GM12878 (cell line): ENCODE measurements at places on chromosomes 5 and 9.

GRCh38 chr5:102767862-102768261, 12.8 kb downstream of the PAM start:
- no peak overlapping the region for H3K27ac ChIP-seq
- no peak for DNase-seq
- no peaks in the 10 kb centered on the region for H3K27me3 ChIP-seq
- no peak overlapping the region for H3K4me3 ChIP-seq
- H3K36me3 ChIP-seq = no peaks in the 10 kb centered on the region

DNA sequence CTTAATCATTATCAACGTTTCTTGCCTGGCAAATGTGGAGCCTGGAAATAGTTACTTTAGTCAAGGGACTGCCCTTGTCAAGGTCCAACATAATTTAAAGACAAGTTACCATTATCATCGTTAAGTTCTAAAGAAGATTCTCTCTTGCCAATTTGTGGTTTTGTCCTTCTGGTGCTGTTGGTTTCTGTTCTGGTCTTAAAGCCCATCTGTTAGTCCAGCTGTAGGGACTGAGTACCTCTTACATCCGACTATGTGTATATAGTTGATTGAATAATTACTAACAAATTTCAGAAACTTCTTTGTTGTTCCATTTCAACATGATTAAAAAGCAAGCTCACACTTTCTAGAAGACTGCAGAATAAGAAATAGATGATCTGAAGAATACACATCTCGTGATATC, 1854.9 kb downstream of the MAT2B start:
- H3K36me3 ChIP-seq = no peaks in the 10 kb centered on the region
- no peak for DNase-seq
- no peak overlapping the region for H3K4me3 ChIP-seq
- H3K27ac ChIP-seq = no peak overlapping the region

- no peak overlapping the region for H3K4me3 ChIP-seq
- H3K27ac ChIP-seq = no peak overlapping the region
- H3K4me1 ChIP-seq = no peaks in the 10 kb centered on the region
- H3K27me3 ChIP-seq = peaks cover 4% of the 10 kb centered on the region; the same call in 1 of the 2 replicates
- no peaks in the 10 kb centered on the region for H3K36me3 ChIP-seq
Measured at GRCh38 chr9:132430998-132431397, 21.0 kb downstream of the CFAP77 start.

DNA sequence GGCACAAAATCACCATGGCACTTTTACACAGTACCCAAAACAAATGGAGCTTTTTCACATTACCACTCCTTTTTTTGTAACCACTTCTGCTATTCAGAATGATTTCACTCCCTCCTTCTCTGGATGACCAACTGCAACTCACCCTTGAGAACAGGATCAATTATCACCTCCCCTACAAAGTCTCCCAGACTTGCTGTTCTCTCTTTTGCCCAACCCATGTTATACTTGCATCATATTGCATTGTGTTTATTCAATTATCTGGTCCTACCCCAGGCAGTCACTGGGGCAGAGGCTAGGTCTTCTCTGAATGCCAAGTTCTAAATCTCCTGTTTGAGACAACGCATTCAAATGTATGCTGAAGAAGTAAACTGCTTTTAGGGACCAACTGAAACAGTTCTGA, 96.0 kb downstream of the GPR21 start:
- H3K4me3 ChIP-seq = no peak overlapping the region
- H3K27me3 ChIP-seq = no peaks in the 10 kb centered on the region
- H3K27ac ChIP-seq = no peak overlapping the region
- no peaks in the 10 kb centered on the region for H3K4me1 ChIP-seq
- no peak for DNase-seq

DNA sequence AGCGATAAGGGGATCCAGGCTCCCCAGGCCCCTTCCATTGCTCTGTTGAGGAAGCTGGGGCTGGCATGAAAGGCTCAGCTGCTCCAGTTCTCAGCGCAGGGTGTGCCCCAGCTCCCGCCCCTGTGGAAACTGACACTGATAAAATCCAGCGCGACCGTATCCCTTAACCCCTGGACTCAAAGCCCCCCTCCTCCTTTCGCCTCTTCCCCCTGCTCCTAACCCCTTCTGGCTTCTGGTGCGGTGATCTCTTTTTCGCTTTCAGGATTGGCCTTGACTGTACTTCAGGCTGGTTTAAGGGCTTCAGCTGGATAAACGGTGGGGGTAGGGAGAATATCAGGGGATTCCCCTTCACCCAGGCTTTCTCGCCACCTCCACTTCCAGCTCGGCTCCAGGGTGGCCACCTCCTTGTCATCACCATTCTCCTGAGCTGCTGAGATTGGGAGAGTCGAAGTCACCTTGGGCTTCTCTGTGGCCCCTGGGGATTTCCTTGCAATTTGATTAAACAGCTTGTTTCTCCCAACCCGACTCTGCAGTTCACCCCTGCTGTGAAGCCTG, 843 bp downstream of the BSPRY start:
- no peaks in the 10 kb centered on the region for H3K36me3 ChIP-seq
- H3K27ac ChIP-seq = peak overlapping the region; percentile 33; the same call in 1 of the 2 replicates
- no peaks in the 10 kb centered on the region; the same call in none of the 2 replicates for H3K27me3 ChIP-seq
- H3K4me3 ChIP-seq = peak overlapping the region; percentile 66; the same call in 1 of the 2 replicates
- DNase-seq = no peak
- H3K4me1 ChIP-seq = peaks cover 19% of the 10 kb centered on the region

DNA sequence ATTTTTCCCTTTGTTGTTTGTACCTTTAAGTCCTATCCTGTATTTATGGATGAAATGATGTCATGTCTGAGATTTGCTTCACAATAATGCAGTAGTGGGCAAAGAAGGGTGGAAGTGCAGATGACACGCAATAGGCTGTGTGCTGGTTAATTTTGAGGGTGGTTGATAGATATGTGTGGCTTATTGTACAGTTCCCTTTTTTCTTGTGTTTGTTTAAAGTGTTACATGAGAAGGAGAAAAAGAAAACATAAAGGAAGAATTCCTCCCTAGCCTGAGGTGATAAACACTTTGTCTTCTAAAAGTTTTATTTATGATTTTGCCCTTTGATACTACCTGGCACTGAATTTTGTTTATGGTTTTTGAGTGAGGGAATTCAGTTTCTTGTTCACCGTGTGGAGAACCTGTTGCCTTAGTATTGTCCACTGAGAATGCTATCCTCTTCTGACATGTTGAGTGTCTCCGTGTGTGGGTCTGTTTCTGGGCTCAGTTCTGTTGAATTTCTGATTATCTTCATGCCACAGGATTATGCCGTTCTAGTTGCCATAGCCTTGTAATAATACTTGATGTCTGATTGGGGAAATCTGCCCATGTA, 52.3 kb upstream of the FAM120AOS start:
- peaks cover 14% of the 10 kb centered on the region for H3K4me1 ChIP-seq
- 0 out of 2 replicates have a peak overlapping the region, but pooled peaks have one; percentile 14 for H3K4me3 ChIP-seq
- DNase-seq = no peak
- no peaks in the 10 kb centered on the region for H3K27me3 ChIP-seq
- peaks cover 7% of the 10 kb centered on the region for H3K36me3 ChIP-seq

DNA sequence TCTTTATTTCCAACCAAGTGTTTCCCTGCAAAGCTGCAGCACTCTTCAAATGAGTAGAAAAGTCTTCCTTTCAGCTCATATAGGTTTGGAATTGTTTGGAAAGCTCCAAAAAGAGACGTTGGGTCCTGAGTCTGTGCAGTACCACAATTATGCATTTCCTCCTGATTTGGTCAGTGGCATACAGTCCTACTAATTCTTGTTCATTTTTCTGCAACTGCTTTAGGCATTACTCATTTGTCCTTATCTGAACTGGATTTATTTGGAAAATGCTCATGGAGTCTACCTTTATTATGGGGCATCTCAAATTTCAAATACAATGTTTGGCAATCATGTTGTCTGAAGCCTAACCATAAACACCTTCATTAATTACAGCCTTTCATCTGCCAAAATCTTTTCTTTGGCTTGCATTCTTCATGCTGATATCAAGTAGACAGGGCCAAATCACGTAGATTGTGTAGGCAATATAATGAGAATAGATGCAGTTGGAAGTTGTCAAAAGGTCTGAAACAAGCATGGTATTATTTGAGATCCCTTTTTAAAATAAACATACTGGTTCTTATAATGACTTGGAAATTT, 232.8 kb downstream of the TLE1 start:
- no peak for DNase-seq
- H3K4me3 ChIP-seq = no peak overlapping the region
- H3K36me3 ChIP-seq = no peaks in the 10 kb centered on the region
- H3K27ac ChIP-seq = no peak overlapping the region

DNA sequence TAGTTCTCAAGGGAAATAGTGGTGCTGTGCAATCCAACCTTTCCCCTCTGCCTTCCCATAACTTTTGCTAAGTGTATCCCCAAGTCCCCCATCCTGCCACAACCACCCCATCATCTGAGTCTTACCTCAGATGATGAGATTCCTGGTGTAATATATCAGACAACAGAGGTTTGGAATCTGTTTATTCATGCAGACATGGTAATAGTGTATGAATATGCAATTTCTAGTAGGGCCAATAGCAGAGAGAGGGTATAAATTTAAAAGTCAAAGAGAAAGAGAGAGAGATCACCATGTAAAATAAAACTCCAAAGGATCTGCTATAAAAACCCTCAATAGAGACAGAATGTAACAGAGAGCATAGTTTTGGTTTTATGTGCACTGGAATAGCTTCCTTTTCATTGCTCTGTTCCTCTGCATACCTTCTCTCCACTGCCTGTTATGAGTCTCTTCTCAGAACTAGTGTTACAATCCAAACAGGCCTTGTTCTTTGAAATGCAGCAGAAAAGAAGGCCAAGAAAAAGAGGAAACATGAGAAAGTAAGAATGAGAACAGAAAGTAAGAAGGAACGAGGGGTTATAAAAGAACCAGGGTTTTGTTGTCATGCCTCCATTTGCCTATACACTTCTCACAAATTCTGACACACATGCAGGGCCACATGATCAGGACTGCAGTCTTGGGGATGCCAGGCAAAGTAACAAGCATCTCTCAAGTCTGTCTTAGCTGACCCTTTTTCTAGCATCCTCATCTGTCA, 278.0 kb downstream of the CETN3 start:
- H3K4me1 ChIP-seq = peaks cover 12% of the 10 kb centered on the region
- no peaks in the 10 kb centered on the region for H3K27me3 ChIP-seq
- H3K36me3 ChIP-seq = no peaks in the 10 kb centered on the region
- H3K27ac ChIP-seq = peak overlapping the region; percentile 68
- H3K4me3 ChIP-seq = no peak overlapping the region

DNA sequence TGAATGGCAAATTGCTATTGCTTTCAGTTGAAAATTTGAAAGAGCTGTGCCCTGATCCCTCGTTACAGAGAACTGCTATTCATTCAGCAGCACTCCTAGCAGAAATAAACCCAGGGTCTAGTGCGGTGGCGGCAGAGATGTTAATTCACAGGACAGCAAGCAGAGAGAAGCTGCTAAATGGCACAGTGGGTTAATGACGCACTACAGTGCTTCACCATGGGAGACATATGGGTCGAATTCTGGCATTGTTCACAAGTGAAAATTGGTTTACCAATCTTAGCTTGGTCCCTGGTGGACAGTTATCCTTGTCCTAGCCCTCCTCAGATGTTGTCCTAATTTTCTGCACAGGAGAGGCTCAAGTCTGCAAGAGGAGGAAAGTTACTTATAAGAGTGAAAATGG, 807.4 kb downstream of the TLE1 start:
- no peak overlapping the region for H3K4me3 ChIP-seq
- H3K27me3 ChIP-seq = no peaks in the 10 kb centered on the region
- no peaks in the 10 kb centered on the region for H3K4me1 ChIP-seq
- H3K27ac ChIP-seq = no peak overlapping the region
- no peak for DNase-seq
- H3K36me3 ChIP-seq = no peaks in the 10 kb centered on the region

DNA sequence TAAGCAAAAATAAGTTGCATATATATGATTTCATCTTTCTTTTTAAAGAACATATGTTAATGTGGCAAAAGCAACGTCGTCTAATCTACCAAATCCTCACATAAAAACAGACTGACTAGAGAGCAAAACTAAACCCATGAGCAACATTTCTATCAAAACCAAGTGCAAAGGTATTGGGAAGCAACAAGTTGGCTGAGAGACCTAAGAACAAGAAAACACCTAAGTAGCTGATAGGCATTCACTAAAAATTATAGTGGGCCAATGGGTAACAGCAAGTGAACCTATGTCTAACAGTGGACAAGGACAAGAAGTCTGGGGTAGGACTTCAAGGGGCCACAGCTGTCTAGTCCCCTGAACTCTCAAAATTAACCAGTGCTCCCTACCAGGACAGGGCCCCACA, 130.1 kb downstream of the SIL1 start:
- DNase-seq = no peak
- H3K36me3 ChIP-seq = no peaks in the 10 kb centered on the region; the same call in 1 of the 2 replicates
- H3K4me3 ChIP-seq = no peak overlapping the region; the same call in 1 of the 2 replicates
- peak overlapping the region; percentile 67 for H3K27ac ChIP-seq
- H3K27me3 ChIP-seq = no peaks in the 10 kb centered on the region
- peaks cover 17% of the 10 kb centered on the region for H3K4me1 ChIP-seq

DNA sequence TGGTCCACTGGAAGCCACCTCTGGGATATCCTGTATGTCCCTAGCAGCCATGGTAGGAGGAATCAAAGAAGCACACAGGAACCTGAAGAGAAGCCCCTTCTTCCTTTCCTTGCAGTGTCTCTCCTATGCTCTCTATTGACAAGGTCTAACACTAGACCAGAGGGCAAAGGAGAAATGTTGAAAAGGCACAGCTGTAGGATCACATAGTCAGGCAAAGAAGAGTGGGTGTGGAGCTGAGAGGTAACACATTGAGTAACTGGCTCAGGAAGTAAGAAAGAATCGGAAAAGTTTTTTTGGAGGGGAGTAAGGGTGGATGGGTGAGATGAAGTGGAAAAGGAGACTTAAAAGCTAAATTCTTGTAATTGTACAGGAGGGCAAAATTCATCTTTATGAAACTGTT, 100.1 kb downstream of the FOCAD start:
- no peak overlapping the region for H3K4me3 ChIP-seq
- peaks cover 9% of the 10 kb centered on the region; the same call in 1 of the 2 replicates for H3K36me3 ChIP-seq
- no peak for DNase-seq

- H3K36me3 ChIP-seq = no peaks in the 10 kb centered on the region
- H3K4me3 ChIP-seq = no peak overlapping the region
Measured at GRCh38 chr5:20615888-20616563, 628.0 kb upstream of the CDH18 start.

GRCh38 chr5:175444060-175444904, at the start of gene DRD1:
DRD1 (minus strand) TSS chr5:175444182; CDS start chr5:175443099, 1,083 bp downstream.
- no peaks in the 10 kb centered on the region for H3K36me3 ChIP-seq
- no peak within 1 kb of the TSS for H3K27ac ChIP-seq
- DNase-seq = no peak
- H3K4me3 ChIP-seq = no peak within 1 kb of the TSS
- H3K4me1 ChIP-seq = no peaks in the 10 kb centered on the region

DNA sequence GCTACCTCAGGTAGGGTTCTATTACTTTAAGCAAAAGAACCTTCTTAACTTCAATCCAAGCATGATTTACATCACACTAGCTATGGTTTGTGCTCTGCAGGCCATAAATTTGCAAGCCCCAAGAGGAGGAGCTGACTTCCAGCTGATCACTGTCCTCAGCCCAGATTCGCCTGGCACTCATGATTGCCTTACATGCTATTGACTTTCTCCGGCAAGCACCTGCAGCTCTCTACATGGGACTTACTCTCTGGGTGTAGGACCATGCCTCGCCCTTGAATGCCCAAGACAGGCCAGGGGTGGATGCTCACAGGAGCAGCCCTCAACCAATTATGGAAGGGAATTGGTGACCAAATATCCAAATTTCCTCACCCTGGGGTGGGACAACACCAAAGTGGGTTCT, 99.8 kb downstream of the ESM1 start:
- no peaks in the 10 kb centered on the region for H3K36me3 ChIP-seq
- no peak overlapping the region for H3K27ac ChIP-seq
- DNase-seq = no peak
- no peaks in the 10 kb centered on the region for H3K4me1 ChIP-seq
- peaks cover 37% of the 10 kb centered on the region for H3K27me3 ChIP-seq
- no peak overlapping the region for H3K4me3 ChIP-seq

- no peak for DNase-seq
- no peak overlapping the region for H3K27ac ChIP-seq
- H3K27me3 ChIP-seq = no peaks in the 10 kb centered on the region
Measured at GRCh38 chr9:136725612-136726011, 13.2 kb downstream of the DIPK1B start.
